ENCODE measurements at places on chromosomes 1 and 21.

GRCh38 chr1:40302475-40302874 is 14.6 kb downstream of the COL9A2 start:
- DNase-seq, result no peak

- DNase-seq, result no peak
These were observed 5.5 kb downstream of the STK40 start for GRCh38 chr1:36380143-36380619.

GRCh38 chr1:18949686-18950400 is 6.6 kb downstream of the IFFO2 start:
- no peak for DNase-seq

- no peak for DNase-seq
These were observed 219.4 kb downstream of the TNR start for GRCh38 chr1:175524003-175524402.

DNA sequence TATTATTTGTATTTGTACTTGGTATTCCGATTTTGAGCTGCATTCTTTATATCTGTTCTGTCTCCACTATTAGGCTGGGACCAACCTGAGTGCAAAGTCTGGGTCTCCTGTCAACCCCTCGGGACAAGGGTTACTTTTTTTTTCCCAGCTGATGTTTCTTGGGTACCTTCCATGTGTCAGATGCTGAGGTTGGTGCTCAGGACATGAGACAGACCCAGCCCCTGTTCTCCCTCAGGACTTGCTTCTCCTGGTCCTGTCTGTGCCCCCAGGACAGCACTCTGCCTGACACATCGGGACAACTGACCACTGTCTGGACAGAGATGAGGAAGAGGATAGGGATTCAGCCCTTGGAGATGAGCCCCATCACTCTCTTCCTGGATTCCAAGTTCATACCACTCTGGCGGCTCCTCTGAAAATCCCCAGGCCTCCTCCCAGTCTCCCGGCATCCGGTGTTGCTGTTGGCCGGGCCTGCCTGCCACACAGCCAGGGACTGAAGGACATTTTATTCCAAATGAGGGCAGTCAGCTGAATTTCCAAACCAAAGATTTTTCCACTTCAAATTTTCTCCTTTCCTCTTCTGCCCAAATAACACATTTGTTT is 55.6 kb upstream of the FMOD start:
- no peak for DNase-seq

DNA sequence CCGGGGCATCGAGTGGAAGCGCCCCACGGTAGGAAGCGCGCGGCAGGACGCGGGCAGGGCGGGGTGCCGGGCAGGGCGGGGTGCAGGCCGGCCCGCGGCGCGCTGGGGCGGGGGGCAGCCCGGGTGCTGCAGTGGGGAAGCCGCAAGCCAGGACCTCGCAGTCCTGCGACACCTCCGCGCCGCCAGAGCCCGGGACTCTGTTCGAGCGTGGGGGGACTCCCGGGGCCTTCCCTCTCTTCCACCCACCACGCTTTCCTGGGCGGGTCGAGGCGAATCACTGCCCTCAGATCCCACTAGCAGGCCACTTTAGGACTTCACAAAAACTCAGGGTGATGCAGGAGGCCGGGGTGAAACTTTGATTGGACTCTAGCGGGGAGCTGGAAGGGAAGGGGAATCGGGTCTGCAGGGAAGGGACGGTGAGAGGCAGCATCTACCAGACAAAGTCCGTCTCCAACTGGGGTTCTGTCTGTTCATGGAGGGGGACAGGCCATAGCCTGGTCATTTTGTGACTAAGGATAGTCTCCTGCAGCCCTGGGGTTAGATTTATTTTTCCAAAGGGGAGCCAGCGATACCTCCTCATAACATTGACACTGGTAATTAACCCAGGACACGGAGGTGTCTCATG is 623 bp downstream of the CAPN2 start:
- no peak for DNase-seq

- DNase-seq, result no peak
These were observed 29.7 kb upstream of the PLCH2 start for GRCh38 chr1:2446394-2446793.

DNA sequence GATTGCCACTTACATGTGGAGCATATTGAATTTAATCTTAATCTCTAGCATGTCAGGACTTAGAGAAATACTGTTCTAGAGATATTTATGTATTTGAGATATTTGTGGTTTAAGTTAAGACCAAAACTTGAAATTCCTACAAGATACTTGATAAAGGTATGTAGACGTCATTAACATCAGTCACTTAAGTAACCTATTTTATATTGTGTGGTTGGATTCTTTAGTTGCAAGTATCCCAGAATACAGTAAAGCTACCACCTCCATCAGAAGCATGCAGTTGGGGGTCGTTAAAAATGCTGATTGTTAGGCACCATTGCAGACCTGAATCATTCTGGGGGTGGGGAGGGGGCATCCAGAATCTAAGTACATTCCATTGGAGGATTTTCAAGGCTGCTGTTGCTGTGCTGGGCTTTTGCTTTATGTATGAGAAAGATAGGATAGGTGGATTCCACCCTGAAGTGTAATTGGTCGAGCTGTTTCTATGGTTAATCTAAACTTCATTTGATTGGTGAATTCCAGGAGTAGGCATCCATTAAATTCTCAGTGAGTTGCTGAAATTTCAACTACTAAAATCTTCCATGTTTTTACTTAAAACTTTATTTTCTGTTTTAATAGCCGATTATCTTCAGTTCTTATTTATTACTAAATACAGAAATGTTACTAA is 4.0 kb downstream of the H3-3A start:
- DNase-seq, result no peak

- no peak for DNase-seq
These were observed 27.6 kb downstream of the COQ8A start for GRCh38 chr1:226967665-226968064.

DNA sequence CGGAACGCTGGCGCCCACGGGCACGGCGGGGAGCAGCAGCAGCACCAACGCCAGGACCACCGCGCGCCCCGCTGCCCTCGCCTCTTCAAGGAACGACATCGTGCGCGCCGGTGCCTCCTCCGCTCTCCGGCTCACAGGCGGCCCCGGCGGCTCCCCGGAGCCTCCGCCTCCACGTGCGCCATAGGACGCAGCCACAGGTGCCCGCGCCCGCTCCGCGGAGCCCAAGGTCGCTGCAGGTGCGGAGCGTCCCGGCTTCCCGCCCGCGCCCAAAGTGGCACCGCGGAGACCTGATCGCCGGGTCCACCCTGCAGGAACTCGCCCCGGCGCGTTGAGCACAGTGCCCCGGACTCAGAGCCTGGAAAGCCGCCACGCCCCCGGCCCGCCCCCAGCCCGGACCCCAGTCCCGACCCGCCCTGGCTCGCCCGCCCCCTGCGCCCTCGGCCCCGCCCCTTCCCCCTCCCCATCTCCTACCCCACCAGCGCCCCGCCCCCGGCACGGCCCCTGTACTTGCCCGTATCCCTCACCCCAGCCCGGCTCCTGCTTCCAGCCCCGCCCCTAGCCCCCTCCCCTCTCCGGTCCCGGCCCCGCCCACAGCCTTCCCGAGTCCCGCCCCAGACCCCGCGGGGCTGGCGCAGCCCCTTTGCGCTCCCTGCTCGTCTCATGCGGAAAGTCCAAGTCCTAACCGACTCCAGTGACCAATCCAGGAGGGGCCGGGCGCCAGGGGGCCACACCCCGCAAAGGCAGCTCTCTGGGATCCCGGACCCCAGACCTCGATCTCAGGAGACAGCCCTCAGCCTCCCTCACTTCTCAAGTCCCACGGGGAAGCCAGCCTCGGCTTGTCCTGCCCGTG is at the start of gene MEGF6:
TSS of gene MEGF6 (minus strand) at position 339 of the 850 bp plus-strand sequence. CDS start at position 99, 240 bp downstream.
- DNase-seq, result peak; percentile 82

- no peak for DNase-seq
These were observed 310.0 kb upstream of the C1orf174 start for GRCh38 chr1:4210043-4210442.

DNA sequence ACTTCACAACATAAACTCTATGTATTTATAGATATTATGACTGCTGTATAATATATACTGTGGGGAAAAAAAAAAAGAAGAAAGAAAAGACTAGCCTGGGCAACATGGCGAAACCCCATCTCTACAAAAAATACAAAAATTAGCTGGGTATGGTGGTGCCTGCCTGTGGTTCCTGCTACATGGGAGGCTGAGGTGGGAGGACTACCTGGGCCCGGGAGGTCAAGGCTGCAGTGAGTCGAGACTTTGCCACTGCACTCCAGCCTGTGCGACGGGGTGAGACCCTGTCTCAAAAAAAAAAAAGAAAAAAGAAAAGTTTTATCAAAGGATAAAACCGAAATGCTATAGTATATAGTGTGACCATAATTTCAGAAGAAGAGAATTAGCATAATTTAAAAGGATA is 2.7 kb downstream of the EXOC8 start:
- no peak for DNase-seq

DNA sequence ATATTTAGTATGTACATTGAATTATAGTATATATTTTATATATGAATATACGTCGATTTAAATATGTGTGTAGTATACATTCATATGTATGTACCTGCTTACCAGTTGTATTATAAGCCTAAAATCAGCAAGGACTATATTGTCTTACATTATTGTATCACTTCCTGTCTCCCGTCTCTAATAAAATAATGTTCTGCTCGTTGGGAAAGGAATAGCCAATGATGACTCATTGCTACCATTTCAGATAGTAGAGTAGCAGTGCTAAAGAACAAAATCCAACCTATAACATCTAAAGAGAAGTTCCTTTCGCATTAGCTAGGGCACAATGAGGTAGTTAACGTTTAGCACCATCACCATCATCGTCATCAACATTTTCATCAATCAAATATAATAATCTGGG is 39.9 kb upstream of the SMYD2 start:
- no peak for DNase-seq

GRCh38 chr1:220441211-220441610 is 86.7 kb upstream of the MARK1 start:
- no peak for DNase-seq

GRCh38 chr1:206470692-206471414 is 577 bp downstream of the IKBKE start:
- DNase-seq, result no peak

DNA sequence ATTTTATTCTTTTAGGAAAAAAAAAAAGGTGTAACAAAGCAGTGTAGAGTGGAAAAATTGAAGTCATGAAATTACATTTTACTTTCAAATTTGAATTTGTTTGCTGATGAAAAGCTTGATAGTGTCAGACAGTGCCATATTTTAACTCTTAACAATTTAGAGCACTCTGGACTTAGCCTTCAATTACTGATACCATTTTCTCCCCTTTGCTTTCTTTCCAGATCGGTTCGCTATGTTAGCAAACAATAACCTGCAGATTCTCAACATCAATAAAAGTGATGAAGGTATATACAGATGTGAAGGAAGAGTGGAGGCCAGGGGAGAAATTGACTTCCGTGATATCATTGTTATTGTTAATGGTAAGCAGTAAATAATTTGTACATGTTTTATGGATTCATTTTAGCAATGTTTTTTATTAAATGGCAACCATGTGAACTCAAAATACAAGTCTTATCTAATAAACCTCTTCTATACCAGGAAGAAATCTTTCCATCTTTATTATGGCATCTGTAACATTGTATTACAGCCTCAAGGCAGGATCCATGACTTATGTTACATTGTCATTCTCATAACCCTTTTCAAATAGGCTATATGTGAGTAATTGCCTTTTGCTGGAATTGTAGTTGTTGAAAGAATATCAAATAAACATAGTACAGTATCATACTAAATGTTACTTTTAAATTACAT is 293.8 kb downstream of the NCAM2 start:
- DNase-seq, result no peak

DNA sequence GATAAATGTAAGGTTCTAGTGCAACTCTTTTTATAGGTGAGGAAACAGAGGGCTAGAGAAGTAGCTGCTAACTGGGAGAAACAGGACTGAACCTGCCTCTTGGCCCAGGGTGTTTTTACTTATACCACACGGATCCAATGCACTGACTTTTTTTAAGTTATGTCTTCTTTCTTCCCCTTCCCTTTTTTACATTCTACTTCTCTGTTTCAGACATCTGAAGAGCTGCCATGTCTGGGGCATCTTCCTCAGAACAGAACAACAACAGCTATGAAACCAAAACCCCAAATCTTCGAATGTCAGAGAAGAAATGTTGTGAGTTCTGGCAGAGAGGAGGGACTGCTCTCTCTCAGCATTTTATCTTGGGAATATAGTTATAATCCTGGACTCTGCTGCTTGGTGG is 1.4 kb downstream of the PFKFB2 start:
- no peak for DNase-seq

GRCh38 chr1:27865821-27866220 is 6.5 kb upstream of the THEMIS2 start:
- DNase-seq, result no peak

DNA sequence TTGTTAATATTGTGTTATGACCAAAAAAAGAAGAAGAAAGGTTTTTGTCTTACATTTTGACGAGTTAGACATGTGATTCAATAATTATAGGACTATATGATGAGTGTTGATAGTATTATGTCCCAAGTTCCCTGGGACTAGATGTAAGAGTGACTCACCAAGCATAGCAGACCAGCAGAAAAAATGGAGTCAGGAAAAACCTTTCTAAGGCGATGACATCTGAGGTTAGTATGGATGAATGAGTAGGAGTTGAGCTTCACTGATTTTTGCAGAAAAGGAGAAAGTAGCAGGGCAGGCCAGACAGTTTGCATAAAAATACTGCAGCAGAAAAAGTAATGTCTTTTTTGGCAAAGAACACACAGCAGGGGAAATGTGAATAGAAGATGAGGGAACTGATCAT is 1041.3 kb upstream of the ADGRL4 start:
- no peak for DNase-seq

DNA sequence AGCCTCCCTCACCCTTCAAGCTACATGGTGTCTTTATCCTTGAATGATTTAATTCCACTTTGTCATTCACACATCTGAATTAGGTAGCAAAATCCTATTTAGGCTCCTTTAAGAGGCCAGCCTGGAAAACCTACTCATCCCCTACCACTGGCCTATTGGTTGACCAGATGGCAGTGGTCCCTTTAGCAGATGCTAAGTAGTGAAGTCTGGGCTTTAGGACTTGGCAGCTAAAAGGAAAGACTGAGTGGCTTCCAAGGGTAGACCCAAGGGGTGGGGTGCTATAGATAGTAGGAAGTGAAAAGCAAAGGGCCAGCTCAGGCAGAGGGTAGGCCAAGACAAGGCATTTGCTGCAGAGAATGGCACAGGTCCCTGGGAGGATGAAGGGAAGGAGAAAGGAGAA is 46.6 kb downstream of the KCNJ6 start:
- no peak for DNase-seq

DNA sequence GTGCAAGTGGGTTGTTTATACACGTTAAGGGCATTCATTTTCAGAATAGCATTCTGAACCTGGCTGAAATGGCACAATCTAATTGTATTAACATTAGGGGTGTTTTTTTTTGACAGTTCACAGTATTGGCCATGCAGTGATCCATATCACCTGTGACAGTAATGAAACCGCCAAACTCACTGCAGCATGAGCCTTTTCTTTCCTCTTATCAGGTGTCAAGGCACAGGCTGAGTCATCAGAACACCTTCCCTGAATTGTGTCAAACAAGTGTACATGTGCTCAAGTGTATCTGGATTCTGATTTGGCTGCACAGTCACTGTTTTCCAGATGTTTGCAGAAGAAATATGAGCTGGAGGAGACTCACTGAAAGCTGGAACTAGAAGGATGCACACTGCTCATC is 47.7 kb upstream of the C8B start:
- DNase-seq, result no peak

- DNase-seq, result no peak
These were observed 2.4 kb downstream of the NHLH2 start for GRCh38 chr1:115838431-115839028.
